Colonic mucosa (tissue), 4 donors: ENCODE measurements at places on chromosomes 1 and 21. TPM values are rescaled to one million over a fixed set of nuclear protein-coding genes. Genes with fewer than 3 reads are reported as not detected.

RNF186 gene
- 71.4 TPM for total RNA-seq

VAMP4 gene
- 12.4 TPM for total RNA-seq

KRTAP12-2 gene
- not detected for total RNA-seq

NPHS2 gene
- not detected for total RNA-seq
